Activated CD4-positive, alpha-beta T cell treated with anti-CD3 and anti-CD28 coated beads, Interleukin-10, Interleukin-2, amounts not matched to agents 100 ng/mL and 50 ng/mL, durations not matched to agents 16 hours and 8 hours (primary cell): ENCODE measurements at places on chromosomes 16 and 17.

GRCh38 chr16:78577630-78578029 is 478.2 kb downstream of the WWOX start:
- DNase-seq: peak; percentile 14

GRCh38 chr16:18945233-18945632 is 19.0 kb upstream of the SMG1 start:
- DNase-seq: no peak

- no peak for DNase-seq
These were observed 4.7 kb downstream of the ZPBP2 start for GRCh38 chr17:39872751-39873150.

DNA sequence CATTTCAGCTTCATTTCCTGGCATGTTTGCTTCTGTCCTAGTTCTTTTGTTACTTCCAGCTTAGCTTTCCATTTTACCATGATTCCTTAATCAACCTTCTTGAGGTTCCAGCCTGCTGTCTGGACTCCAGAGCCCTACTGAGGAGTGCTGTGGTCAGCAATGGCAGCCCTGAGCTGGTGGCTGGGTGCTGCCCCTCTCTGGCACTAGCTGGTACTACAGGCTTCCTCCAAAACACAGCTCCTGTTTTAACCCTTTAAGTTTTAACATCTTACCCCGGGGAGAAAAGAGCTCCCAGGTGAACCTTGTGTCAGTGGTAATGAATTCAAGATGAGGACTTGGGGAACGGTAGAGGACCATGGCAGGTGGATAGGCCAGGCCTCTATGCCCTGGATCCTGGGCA is 395.5 kb downstream of the TMEM114 start:
- DNase-seq: no peak

DNA sequence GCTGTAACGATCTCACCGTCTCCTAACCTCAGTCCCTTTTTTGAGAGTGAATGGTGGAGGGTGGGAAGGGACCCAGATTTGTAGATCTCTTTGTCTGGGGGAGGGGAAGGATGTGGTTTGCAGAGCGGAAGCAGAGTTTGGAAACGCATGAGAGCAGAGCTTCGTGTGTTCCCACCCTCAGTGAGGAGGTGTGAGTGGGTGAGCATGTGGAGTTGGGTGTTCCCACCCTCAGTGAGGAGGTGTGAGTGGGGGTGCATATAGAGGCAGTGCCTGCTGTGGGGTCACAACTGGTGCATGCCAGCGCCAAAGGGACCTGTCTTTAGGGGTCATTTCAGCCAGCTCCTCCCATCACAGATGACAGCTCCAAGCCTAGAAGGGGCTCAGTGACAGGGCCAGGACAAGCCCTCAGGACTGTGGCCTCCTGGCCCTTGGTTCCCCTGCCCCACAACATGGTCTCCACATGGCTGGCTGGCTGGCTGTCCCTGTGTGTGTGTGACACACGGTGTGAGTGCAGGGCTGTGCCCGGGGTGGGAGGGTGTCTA is 1.8 kb upstream of the CISD3 start:
- DNase-seq: peak; percentile 85
